ENCODE measurements at places on chromosomes 11 and 22. TPM values are rescaled to one million over a fixed set of nuclear protein-coding genes. Genes with fewer than 3 reads are reported as not detected.

HBE1 gene
- 10.4 TPM for polyA plus RNA-seq

DNA sequence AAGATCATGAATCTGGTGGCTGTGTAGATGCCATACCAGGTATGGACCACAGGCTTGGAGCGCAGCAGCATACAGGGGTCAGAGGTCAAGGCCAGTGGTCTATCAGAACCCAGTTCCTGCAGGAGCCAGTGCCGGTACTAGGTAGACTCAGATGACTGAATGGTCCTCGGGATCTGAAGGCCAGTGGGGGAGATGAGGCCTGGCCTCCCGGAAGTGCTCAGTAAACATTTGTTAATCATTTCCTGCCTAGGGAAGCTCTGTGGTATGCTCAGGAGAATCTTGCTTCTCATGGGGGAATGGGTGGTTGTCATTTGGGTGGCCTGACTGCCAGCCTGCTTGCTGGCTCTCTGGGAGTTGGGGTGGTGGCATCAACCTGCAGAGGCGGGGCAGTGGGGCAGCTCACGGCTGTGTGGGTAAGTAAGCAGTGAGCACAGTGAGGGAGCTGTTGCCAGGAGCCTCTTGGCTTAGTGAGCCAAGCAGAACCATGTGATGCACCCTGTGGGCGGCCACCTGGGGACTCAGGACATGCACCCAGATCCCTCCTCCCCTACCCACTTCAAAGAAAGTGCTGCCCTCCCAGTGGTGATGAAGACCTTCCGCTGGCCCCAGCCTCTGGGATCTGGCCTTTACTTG is 33.0 kb downstream of the PTPRJ start:
- no peak for DNase-seq

E2F8 gene
- 11.4 TPM for polyA plus RNA-seq

DNA sequence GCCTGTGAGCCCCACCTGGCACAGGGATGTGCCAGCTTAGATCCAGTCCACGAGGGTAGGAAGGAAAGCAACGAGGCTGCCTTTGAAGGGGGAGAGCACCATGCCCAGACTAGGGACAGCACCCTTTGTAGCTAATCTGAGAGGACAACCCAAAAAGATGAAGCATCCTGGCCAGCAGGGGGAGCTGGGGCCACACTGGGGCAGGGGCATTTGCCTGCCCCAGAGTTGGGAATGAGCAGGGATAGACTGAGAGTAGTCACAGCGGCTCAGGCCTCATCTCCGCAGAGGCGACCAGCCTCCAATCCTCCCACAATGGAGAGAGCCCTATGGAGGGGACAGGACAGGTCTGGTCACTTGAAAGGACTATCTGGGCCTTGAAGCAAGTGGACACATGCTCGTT is 16.4 kb downstream of the LMO1 start:
- DNase-seq = no peak

- no peak for DNase-seq
Observed at GRCh38 chr11:18641677-18642076, 7.5 kb upstream of the SPTY2D1 start.

All from left kidney (tissue), 8 donors.